RPMI7951 (cell line): ENCODE measurements at places on chromosomes 12 and 14.

- DNase-seq, result no peak
Measured at GRCh38 chr12:62832558-62832957, 102.4 kb downstream of the PPM1H start.

- DNase-seq, result no peak
Measured at GRCh38 chr12:131136539-131136872, 182.8 kb downstream of the ADGRD1 start.

DNA sequence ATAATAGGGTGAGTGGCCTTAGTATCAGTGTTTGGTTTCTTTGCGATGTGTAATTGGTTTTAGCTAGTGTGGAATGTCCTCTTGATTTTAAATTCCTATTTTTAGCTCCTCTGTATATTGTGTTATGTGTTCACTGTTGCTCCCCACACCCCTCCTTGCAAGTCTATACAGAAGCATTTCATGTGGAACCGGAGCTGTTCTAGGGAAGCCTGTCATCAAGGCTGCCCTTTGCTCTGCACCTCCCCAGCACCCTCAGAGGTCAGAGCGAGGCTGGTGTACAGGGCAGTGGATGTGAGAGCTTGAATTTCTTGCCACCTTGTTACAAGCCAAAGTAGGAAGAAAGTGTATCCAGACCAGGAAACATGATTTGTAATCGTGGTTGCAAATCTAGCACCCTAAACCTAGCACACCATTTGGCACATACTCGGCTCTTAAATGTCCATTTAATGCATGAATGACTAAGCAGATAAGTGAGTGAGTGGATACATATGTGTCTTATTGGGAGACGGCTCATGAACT is 376.8 kb downstream of the RGS6 start:
- no peak for DNase-seq

GRCh38 chr14:75806352-75806832 is 145.3 kb downstream of the TTLL5 start:
- DNase-seq, result peak; percentile 18

DNA sequence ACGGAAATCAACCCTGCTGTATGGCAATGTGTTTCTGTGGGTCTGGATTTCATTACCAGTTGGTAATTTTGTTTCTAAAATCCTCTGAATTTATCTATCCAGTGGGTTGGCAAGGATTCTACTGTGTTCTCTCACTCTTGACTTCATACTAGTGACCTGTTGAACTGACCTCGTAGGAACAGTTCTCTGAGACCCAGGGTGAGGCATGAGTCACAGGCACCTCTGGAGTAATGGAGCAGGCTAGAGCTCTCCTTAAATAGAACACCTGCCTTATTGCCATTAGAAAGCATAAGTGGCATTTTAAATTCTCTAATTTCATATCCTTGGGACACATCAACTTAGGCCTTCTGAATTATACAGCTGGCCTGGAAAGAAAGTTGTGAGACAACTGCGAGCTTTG is 258.3 kb upstream of the NAV3 start:
- DNase-seq, result no peak

- DNase-seq, result peak; percentile 63
Measured at GRCh38 chr14:92973261-92973797, 50.4 kb downstream of the CHGA start.
